ENCODE measurements at places on chromosomes 13 and 19.
A peak's percentile ranks its signal among the peaks of the same experiment; 100 is the strongest.

DNA sequence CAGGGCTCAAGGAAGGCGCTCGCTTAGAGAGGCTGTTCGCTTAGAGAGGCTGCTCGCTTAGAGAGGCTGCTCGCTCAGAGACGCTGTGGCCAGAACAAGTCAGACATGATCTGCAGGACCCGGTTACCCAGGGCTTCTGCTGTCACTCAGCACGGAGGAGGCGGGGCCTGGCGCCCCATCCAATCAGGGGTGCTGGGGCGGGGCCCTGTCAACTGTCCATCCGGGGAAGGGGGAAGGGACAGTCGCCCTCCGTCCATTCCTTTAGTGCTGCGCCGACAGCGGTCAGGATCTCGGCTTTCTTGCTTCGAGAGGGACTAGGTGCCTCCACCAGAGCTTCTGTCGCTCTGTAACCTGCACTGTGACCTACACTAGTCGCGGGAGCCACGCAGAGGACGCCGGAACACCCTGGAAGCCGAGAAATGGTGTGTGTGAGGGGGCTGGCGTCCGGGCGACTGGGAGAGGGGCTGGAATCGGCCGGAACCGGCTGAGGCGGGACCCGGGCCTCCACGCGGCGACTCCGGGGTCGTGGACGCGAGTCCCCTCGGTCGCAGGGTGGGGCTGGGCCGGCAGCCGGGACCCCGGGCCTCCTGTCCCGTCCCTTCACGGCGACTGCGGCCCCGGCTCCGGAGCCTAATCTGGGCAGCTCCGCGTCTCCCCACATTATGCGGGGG lies at the start of gene ZNF440:
TSS of gene ZNF440 (plus strand) at position 245 of the 671 bp plus-strand sequence. CDS start at position 420, 175 bp downstream.
- peak; percentile 97 for DNase-seq

DNA sequence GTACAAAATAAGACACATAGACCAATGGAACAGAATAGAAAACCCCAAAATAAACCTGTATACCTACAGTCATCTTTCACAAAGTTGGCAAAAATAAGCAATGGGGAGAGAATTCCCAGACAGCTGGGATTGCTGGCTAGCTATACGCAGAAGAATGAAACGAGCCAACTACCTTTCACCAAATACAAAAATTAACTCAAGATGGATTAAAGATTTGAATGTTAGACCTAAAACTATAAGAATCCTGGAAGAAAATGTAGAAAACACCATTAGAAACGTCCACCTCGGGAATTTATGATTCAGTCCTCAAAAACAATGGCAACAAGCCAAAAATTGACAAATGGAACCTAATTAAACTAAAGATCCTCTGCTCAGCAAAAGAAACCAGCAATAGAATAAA lies 408.1 kb upstream of the SLITRK1 start:
- DNase-seq: no peak

DNA sequence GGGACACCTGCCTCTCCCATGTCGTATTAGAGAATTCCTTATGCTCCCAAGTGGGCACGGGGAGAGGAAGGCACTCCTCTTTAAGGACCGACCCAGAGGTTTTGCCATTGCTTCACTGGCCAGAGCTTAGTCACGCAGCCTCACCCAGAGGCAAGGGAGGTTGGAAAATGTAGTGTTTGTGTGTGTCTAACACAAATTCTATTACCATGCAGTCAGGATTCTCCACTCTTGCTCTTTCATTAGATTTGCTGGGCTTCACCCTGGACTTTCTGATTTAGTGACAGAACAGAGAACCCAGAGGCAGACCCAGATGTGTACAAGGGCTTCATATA lies 14.6 kb upstream of the NCCRP1 start:
- DNase-seq: no peak

DNA sequence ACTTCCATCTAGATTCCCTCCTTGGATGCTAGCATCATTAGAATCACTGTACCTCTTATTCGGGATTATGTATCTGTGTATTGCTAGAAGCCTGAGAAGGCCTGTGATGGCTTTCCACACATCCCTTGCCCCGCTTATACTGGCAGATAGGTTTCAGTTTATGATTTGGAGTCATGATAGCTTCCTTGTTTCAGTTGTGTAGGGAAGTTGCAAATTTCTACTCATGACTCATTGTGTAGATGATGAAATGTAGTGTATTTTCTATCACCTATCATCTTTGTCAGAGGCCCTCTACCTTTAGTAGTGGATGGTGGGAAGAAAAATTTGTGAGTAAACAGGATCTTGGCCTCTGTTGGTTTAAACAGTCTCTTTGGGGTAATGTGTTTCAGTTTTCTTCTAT lies 165.2 kb downstream of the GGACT start:
- DNase-seq: no peak

- DNase-seq: no peak
Observed at GRCh38 chr19:6509118-6509971, 7.2 kb upstream of the TUBB4A start.

Data from GM13977 (cell line).